Vagina (tissue), 2 donors: ENCODE measurements at places on chromosomes 7 and 10.

- no peak for DNase-seq
Measured at GRCh38 chr10:83612746-83613145, 526.6 kb upstream of the GHITM start.

- DNase-seq = peak; percentile 89
Measured at GRCh38 chr10:12539350-12540164, 190.2 kb downstream of the CAMK1D start.

DNA sequence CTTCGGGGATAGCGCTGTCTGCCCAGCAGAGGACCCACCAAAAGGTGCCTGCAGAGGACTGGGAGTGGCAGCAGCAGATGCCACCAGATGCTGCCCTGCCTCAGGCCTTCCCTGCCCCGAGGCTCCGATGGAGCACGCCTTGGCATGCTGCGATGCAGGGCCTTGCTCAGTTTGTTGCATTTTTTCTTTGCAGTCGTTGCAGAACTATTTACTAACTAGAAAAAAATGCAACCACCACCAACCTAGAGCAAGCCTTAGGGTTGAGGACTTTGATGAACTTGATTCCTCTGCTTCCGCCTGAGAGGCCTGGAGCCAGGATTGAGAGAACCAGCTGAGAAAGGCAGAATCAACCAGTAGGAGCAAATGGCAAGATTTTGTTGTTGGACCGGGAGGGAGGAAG is 585.6 kb upstream of the MKI67 start:
- peak; percentile 29 for DNase-seq

DNA sequence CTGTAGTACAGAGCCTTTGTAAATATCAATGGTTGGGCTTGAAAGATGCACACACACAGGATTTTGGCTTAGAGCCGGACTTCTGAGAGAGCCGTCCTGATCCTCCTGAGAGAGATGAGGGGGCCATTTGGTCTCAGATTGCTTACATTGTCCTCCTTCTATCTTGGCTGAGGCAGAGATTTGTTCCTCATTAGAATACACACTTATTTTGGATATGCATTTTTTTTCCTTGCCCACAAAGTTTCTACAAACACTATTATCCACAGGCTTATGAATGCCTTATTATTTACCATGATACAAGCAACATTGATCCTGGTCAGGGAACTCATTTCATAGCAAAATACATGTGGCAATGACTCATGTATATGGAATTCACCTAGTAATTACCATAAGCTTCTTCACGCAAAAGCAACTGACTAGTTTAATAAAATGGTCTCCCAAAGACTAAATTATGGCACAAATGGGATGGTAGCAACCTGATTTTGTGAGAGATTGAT is 175.3 kb downstream of the MDFIC start:
- no peak for DNase-seq

DNA sequence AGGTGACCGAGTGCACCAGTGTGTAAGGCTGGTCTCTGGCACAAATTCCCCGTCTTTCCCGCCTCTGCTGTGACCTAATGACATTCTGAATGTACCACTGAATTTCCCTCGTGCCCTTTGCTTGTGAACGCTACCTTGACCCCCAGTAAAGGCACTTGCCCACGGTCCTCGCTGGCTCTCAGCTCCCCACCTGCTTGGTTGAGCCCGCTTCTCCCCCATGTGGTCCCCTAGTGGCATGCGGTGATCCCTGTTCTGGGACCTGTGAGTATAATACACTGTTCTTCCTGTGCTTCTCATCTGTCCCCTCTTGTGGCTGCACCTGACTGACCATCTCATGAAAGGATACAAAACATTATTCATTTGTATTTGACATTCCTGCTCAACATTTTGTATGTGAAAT is 495.7 kb downstream of the INHBA start:
- DNase-seq = no peak
